ENCODE measurements at places on chromosomes 2 and 18. TPM values are rescaled to one million over a fixed set of nuclear protein-coding genes. Genes with fewer than 3 reads are reported as not detected.

The IL37 gene
- total RNA-seq = not detected

The ABCG5 gene
- total RNA-seq = not detected

- H3K36me3 ChIP-seq = no peaks in the 10 kb centered on the region
- DNase-seq = no peak
- H3K4me3 ChIP-seq = no peak overlapping the region
- H3K27me3 ChIP-seq = no peaks in the 10 kb centered on the region
Observed at GRCh38 chr2:9077691-9078090, 74.2 kb upstream of the MBOAT2 start.

GRCh38 chr2:40511661-40512213, 59.8 kb upstream of the SLC8A1 start:
- H3K36me3 ChIP-seq = no peaks in the 10 kb centered on the region
- H3K27ac ChIP-seq = no peak overlapping the region
- H3K4me1 ChIP-seq = no peaks in the 10 kb centered on the region
- H3K4me3 ChIP-seq = peak overlapping the region; percentile 44
- peak; percentile 76 for DNase-seq
- no peaks in the 10 kb centered on the region for H3K27me3 ChIP-seq

GRCh38 chr2:174544156-174544555, 53.4 kb downstream of the WIPF1 start:
- no peak for DNase-seq
- H3K27me3 ChIP-seq = peaks cover 8% of the 10 kb centered on the region
- H3K27ac ChIP-seq = no peak overlapping the region
- H3K4me1 ChIP-seq = no peaks in the 10 kb centered on the region
- H3K36me3 ChIP-seq = no peaks in the 10 kb centered on the region
- no peak overlapping the region for H3K4me3 ChIP-seq

GRCh38 chr2:201907563-201907881, 101.2 kb downstream of the CDK15 start:
- H3K4me3 ChIP-seq = no peak overlapping the region
- H3K36me3 ChIP-seq = no peaks in the 10 kb centered on the region
- DNase-seq = no peak

GRCh38 chr2:241018051-241018891, 19.9 kb downstream of the SNED1 start:
- no peaks in the 10 kb centered on the region for H3K36me3 ChIP-seq
- no peak overlapping the region for H3K4me3 ChIP-seq
- H3K4me1 ChIP-seq = no peaks in the 10 kb centered on the region
- DNase-seq = no peak
- no peak overlapping the region for H3K27ac ChIP-seq

- no peaks in the 10 kb centered on the region for H3K4me1 ChIP-seq
- no peak overlapping the region for H3K27ac ChIP-seq
- no peak for DNase-seq
- H3K4me3 ChIP-seq = no peak overlapping the region
- no peaks in the 10 kb centered on the region for H3K27me3 ChIP-seq
Observed at GRCh38 chr2:34003795-34004194, 404.7 kb upstream of the FAM98A start.

Measured in fibroblast of lung (primary cell).